Tibial artery (tissue), 4 donors: ENCODE measurements at places on chromosomes 1 and 21.

DNA sequence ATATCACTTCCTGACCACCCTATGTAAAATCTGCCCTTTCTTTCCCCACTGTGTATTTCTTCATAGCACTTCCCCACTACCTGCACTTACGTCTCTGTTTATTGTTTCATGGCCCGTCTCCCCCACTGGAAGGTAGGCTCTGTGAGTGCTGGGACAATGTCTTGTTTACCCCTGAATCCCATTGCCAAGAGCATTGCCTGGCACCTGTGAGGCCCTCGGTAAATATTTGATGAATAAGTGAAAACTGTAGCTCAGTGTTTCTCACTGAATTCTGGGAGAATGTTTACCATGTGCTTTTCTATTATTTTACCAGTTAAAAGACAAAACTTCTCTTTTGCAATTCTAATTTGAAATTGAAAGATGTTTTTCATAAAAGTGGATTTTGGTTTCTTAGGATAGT lies 11.8 kb downstream of the NFASC start:
- H3K4me1 ChIP-seq = no peaks in the 10 kb centered on the region
- no peak for DNase-seq
- H3K27ac ChIP-seq = no peak overlapping the region

DNA sequence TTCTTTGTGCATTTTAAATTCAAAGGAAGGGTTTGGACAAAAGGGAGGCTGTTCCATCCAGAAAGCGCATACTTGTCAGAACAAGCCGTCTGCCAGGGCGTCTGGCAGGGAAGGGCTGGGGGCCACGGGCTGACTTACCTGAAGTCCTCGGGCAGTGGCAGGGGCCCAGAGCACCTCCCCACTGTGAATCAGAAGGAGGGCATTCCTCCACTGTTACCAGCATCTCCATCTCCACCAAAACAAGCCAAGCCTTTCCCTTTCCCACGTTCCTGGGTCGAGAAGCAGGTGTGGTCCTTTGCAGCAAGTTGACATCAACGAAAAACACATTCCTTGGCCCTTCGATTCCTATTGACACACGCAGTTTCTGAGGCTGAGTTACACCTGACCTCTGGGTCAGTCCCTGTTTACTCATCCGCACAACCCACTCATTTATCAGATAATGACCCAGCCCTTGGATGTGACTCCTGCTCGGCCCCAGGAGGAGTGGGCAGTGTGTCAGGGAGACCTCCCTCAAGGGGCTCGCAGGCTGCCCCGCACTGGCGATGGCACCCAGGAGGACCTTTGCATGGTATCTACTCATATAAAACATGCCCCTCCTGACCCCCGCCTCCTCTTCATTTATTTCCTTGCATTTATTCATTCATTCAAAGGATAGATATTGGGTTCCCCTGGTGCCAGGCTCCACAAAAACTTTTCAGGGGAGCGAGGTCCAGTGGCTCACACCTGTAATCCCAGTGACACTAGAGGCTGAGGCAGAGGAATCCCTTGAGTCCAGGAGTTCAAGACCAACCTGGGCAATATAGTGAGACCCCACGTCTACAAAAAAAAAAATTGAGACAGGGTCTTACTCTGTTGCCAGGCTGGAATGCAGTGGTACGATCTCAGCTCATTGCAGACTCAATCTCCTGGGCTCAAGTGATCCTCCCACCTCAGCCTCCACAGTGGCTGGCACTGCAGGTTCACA lies 60.2 kb downstream of the TOMM20 start:
- H3K36me3 ChIP-seq = no peaks in the 10 kb centered on the region
- H3K27ac ChIP-seq = peak overlapping the region; percentile 74
- no peaks in the 10 kb centered on the region for H3K27me3 ChIP-seq

GRCh38 chr21:31943561-31943960 lies 70.7 kb downstream of the HUNK start:
- H3K4me3 ChIP-seq = no peak overlapping the region
- DNase-seq = no peak
- no peak overlapping the region for H3K27ac ChIP-seq
- H3K4me1 ChIP-seq = no peaks in the 10 kb centered on the region

- H3K4me3 ChIP-seq = no peak overlapping the region
- DNase-seq = no peak
- no peaks in the 10 kb centered on the region for H3K36me3 ChIP-seq
- no peak overlapping the region for H3K27ac ChIP-seq
These were observed 220.5 kb upstream of the B3GALT2 start for GRCh38 chr1:193406901-193407300.

- no peak for DNase-seq
- H3K4me3 ChIP-seq = no peak overlapping the region
- no peak overlapping the region for H3K27ac ChIP-seq
- H3K36me3 ChIP-seq = no peaks in the 10 kb centered on the region
- no peaks in the 10 kb centered on the region for H3K27me3 ChIP-seq
These were observed 543.4 kb downstream of the NEGR1 start for GRCh38 chr1:71738910-71739309.

DNA sequence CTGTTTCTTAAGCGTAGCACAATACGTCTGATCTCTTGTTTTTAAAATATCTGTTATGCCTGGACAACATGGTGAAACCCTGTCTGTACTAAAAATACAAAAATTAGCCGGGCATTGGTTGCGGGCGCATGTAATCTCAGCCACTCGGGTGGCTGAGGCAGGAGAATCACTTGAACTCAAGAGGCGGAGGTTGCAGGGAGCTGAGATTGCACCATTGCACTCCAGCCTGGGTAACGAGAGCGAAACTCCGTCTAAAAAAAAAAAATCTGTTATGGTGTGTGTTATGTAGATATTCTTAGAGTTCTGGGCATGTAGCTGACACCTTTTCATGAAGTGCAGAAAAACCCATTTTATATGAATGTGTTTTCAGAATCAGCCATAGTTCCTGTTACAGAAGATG lies 38.2 kb downstream of the RABGAP1L start:
- no peaks in the 10 kb centered on the region for H3K4me1 ChIP-seq
- no peaks in the 10 kb centered on the region for H3K27me3 ChIP-seq
- no peak for DNase-seq
- no peaks in the 10 kb centered on the region for H3K36me3 ChIP-seq
- no peak overlapping the region for H3K4me3 ChIP-seq

GRCh38 chr1:41475859-41476567 lies 8.5 kb downstream of the EDN2 start:
- peak overlapping the region; percentile 78 for H3K27ac ChIP-seq
- no peaks in the 10 kb centered on the region for H3K27me3 ChIP-seq
- no peak for DNase-seq
- H3K4me3 ChIP-seq = no peak overlapping the region
- H3K4me1 ChIP-seq = peaks cover 40% of the 10 kb centered on the region
- no peaks in the 10 kb centered on the region for H3K36me3 ChIP-seq

DNA sequence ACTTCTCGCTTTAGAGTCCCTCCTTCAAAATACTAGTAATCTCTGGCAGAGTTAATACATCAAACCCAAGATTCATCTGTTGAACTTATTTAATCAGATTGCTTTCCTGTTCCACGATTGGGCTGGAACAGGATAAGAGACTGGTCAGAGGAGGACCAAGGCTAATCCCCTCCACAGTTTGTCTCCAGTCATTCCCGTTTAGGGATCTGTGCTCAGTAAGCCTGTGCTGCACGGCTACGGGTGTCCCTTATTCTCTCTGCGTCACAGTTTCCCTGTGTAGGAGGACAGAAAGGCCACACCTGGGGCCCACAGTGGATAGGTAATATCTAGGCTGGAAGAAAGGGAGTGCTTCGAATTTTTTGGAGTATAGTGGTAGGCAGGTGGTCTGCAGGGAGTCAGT lies 16.5 kb upstream of the NUAK2 start:
- no peak overlapping the region for H3K4me3 ChIP-seq
- no peaks in the 10 kb centered on the region for H3K36me3 ChIP-seq
- no peak for DNase-seq
- H3K27me3 ChIP-seq = peaks cover 13% of the 10 kb centered on the region
- H3K4me1 ChIP-seq = no peaks in the 10 kb centered on the region

DNA sequence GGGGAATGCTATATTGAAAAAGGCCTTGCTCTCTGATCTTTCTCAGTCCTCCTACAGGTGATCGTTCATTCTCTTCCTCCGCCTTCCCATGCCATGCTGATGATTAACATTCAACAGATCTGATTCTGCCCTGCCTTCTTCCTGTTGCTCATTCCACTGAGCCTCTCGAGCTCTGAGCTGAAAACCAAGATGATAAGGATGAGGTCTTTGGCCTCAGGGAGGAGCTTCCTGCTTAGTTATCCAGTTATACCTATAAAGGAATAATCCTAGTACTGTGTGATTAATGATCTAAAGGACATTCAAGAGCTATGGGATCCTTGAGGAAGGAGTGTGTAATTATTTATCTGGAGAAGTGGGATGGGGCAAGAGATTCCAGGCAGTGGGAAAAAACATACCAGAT lies 25.2 kb upstream of the MAP3K7CL start:
- H3K4me3 ChIP-seq = no peak overlapping the region
- H3K36me3 ChIP-seq = no peaks in the 10 kb centered on the region
- no peaks in the 10 kb centered on the region for H3K4me1 ChIP-seq
- H3K27ac ChIP-seq = no peak overlapping the region
- H3K27me3 ChIP-seq = no peaks in the 10 kb centered on the region
- no peak for DNase-seq
